ENCODE measurements at places on chromosomes 12 and 14.

GRCh38 chr14:39673270-39673711 lies 241.1 kb upstream of the FBXO33 start:
- no peak for DNase-seq

DNA sequence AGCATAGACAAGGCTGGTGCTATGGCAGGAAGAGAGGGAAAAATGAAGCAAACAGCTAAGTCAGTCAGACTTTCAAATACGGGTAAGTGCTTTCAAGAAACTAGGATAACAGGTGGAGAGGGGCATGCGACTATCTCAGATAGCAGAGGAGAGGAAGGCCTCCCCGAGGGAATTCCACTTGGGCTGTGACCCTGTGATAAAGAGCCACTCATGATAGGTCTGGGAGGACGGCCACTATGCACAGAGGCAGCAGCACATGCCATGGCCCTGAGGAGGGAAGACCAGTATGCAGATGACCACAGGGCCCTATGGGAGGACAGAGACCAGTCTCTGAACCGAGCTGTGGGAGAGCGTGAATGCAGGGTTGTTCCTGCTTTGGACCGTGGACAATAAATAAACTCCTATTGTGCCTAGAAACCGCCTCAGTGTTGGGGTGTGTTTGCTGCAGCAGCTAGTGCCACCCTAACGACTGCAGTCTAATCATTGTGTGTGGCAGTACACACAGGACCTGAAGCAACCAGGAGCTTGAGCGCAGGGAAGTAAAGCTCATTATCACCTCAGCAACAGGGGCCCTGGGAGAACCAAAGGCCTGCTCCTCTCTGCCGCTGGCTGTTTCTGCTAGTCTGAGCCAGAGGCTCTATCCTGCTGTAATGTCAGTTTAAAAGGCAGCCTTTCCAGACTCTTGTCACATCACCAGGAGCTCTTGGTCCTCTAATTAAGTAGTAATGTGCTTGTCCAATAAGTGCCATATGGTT lies 119.1 kb downstream of the CACNA1C start:
- DNase-seq = no peak

- no peak for DNase-seq
These were observed 838 bp downstream of the LRIG3 start for GRCh38 chr12:58919231-58920101.

GRCh38 chr12:70849265-70849960 lies 71.1 kb downstream of the PTPRR start:
- no peak for DNase-seq

- no peak for DNase-seq
These were observed 14.8 kb upstream of the GABARAPL1 start for GRCh38 chr12:10197879-10198278.

DNA sequence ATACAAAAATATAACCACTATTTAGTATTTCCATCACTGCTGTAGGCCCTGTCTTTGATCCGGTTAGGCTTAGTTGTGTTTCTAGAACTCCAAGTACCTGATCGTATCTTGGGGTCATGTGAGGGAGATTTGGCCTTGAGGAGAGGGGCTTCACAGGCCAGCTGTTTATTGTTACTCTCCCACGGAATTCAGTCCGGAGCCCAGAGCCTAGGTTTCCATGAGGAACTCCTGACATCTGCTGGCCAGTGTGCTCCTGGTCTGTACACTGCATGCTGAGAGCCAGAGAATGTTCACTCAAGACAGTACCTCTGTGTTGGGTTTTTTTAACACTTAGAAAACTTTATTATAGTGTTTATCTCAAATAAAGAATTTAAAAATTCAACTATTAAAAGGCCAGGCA lies 341.0 kb upstream of the TMEM132C start:
- no peak for DNase-seq

GRCh38 chr14:56295743-56296142 lies 177.5 kb downstream of the PELI2 start:
- no peak for DNase-seq

GRCh38 chr14:25049093-25049567 lies 817 bp downstream of the STXBP6 start:
- no peak for DNase-seq

- no peak for DNase-seq
These were observed 308.9 kb upstream of the LRFN5 start for GRCh38 chr14:41297576-41298327.

DNA sequence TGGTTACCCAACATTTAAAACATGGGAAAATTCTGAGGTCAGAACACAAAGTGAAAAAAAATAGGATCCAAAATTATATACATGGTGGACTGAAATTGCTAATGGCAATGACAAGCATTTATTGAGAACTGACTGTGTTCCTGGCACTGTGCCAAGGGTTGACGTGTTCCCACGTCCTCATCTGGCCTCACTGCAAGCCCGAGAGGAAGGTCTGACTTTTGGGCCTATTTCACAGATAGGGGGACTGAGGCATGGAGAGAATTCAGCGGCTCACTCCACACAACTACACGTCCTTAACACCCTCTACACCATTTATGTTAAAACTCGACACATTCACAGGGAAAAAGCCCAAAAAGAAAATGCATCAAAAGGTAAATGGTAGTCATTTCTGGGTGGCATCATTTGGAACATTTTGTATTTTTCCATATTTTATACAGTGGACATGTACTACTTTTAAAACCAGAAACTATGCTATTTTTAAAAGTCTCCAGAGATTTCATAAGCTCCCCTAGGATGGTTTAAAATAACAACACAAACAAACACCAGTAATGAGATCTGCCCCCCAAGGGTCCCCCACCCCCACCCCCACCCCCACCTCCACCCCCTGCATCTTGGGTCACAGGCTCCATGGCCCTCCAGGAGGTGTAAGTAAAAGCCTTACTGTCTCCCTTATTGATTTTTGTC lies 27.7 kb downstream of the CLMN start:
- DNase-seq = no peak

DNA sequence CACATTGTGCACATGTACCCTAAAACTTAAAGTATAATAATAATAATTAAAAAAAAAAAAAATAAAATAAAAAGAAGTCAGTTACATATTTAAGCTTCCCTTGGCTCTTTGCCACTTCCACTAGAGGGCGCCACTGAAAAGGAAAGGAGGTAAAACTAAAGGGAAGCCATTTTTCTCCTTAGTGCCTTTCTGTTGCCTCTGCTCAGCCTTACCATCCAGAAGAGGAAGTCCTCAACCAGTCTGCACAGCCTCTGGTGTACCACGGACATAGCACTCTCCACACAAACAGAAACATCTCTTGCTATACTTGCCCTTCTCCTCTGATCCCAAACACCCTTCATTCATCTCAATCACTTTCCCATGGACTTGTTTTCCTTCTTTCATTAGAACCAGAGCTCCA lies 169.0 kb upstream of the EEA1 start:
- DNase-seq = peak; percentile 19

GRCh38 chr12:24778486-24779304 lies 170.2 kb downstream of the BCAT1 start:
- no peak for DNase-seq

Data from activated CD8-positive, alpha-beta memory T cell treated with anti-CD3 and anti-CD28 coated beads for 48 hours (primary cell).